Substantia nigra (tissue), 51 donors: ENCODE measurements at places on chromosomes 5 and 9.

- no peak for DNase-seq
These were observed 772 bp downstream of the DCAF10 start for GRCh38 chr9:37801287-37801850.

- no peak for DNase-seq
These were observed 348.4 kb upstream of the FTMT start for GRCh38 chr5:121503111-121503840.

- no peak for DNase-seq
These were observed 25.3 kb downstream of the IRX2 start for GRCh38 chr5:2725980-2726765.

DNA sequence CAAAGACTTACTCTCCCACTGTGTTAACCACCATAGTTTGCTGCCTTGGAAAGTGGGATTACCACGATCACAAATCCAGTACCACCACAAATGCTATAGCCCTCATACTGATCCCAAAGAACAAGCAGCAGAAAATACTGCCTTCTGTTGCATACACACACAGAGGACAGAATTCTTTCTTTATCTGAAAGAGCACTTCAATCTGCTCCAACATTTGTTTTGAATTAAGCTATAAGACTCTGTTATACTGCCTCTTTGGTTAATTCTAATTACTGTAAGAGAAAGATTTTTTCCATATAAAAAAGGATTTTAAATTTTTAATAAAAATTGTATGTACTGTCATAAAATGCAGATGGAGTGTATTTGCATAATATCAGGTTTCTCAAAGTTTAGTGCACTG is 69.8 kb downstream of the YIPF5 start:
- no peak for DNase-seq

GRCh38 chr5:151912360-151912759 is 12.3 kb downstream of the GLRA1 start:
- no peak for DNase-seq

- DNase-seq = no peak
These were observed 878.4 kb upstream of the EDIL3 start for GRCh38 chr5:85263125-85263524.

DNA sequence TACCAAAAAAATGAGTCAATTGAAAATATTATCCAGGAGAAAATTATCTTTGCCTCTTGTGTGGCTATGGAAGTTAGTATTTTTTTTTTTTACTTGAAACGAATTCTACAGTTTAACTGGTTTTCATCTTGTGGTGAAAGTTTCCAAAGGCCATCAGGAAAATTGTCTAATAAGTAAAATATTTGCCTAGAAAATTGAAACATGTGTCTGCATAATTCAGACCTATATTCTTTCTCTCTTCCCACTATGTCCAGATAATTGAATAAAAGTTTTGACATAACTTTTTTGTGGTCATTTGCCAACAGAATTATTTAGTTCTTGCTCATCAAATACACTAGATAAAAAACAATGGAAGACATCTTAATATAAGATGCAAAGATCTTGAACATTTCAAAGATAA is 321.5 kb upstream of the RPS23 start:
- DNase-seq = no peak

- no peak for DNase-seq
These were observed 94.7 kb upstream of the CDH6 start for GRCh38 chr5:31098811-31099210.

GRCh38 chr9:5514617-5515260 is 4.4 kb downstream of the PDCD1LG2 start:
- DNase-seq = no peak

GRCh38 chr5:2724831-2725230 is 26.6 kb downstream of the IRX2 start:
- DNase-seq = no peak

GRCh38 chr9:106921341-106921899 is 58.5 kb downstream of the ZNF462 start:
- DNase-seq = no peak

GRCh38 chr5:103718108-103718507 is 155.5 kb upstream of the NUDT12 start:
- DNase-seq = no peak

DNA sequence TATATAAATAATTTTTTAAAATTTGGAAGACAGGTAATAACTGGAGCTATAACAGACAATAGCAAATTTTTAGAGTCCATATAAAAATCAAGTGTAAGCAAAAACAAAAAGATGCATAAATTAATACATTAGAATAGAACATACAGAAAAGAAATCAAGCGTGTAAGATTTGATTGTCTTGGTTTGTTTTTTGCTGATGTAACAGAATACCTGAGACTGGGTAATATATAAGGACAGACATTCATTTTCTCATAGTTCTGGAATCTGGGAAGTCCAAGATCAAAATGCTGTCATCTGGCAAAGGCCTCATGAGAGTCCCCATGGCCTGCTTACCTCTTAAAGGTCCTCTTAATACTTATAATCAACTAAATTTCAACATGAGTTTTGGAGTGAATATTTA is 1010.1 kb downstream of the CDH18 start:
- DNase-seq = no peak

GRCh38 chr5:116076496-116076895 is 8.3 kb upstream of the COMMD10 start:
- DNase-seq = no peak
